ENCODE measurements at places on chromosomes 12 and 14.

GRCh38 chr12:49292729-49293055 lies 2.3 kb upstream of the PRPH start:
- no peak for DNase-seq

DNA sequence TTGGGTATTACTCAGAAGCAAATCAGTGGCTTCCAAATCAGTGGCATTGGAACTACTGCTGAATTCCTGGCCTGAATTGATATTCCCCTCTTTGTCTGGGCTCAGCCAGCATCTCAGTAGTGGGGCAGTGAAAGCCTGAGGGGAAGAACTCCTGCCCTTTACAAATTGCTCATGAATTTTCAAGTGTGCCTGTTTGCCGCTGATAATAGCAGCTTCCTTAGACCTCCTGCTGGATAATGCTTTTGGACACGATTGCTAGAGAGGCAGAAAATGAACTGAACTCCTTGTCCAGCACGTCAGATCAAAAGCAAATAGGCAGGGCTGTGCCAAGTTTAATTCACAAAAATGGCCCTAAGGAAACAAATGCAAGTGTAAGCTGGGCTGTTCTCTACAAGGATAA lies 91.3 kb upstream of the GZMB start:
- DNase-seq = no peak

GRCh38 chr12:47868552-47869031 lies 36.2 kb downstream of the VDR start:
- DNase-seq = no peak

DNA sequence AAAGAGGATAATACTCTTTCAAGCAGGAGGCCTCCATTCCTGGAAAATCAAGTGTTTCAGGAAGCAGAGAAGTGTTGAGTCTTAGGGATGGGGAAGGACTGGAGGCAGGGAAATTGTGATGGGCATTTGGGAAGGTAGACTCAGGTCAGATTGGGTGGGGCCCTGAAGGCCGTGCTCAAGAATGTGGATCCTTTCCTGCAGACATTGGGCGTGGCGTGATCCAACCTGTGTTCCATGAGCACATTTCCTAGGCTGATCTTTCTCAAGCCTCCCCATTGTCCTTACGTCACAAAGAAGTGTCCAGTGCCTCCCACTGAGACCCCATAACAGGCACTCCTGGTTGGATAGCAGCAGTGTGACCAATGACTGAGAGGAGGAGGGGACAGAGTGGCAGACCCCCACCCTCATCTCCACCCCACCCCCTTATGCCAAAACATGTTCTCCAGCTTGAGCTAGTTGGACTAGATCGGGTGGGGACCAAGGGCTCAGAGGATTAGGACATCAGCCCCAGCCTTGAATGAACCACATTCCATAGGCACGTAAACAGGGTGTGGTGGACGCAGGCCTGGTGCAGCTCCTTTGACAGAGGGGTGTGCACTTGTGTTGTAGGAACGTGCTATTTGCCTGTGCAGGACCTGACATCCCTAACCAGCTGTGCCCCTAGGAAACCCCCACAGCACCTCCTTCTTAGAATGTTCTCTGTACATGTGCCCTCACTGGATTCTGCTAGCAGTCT lies 76.8 kb downstream of the TTC9 start:
- DNase-seq = no peak

- DNase-seq = no peak
Measured at GRCh38 chr12:132580701-132581292, 29.6 kb downstream of the LRCOL1 start.

DNA sequence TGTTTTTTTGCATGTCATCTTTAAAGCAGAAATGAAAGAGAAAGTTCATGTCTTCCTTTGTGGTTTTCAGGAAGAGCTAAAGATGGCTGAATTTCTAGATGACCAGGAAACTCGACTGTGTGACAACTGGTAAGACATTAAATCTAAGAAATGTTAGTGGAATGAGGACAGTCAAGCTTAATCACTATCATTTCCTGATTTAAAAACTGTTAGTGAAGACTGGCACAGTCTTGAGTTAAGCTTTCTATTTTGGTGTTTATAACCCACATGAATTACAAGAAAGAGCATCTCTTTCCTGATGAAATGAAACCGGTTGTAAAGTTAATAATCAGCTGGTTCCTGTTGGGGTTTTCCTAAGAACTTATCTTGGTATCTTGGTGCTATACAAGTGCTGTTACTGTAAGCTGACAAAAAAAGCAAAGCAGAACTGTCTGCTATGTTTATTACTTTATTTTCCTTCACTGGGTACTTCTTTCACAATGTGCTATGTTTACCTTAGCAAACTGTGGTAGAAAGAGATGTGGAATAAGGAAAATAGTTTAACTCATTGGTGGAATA lies 5.2 kb downstream of the TRAFD1 start:
- DNase-seq = peak; percentile 90

- DNase-seq = no peak
Measured at GRCh38 chr12:15707516-15708199, 81.5 kb downstream of the EPS8 start.

DNA sequence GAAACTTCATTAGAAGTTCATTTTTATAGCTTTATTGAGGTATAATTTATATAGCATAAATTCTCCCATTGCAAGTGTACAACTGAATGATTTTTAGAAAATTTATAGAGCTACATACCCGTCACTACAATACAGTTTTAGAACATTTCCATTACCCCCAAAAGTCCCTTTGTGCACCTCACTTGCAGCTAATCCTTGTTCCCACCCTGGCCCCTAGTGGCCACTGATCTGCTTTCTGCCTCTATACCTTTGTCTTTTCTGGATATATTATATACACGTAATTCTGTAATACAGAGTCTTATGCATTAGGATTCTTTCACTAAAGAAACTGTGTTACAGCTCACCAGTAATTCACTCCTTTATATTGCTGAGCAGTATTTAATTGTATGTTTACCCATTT lies 145.1 kb upstream of the DIO2 start:
- DNase-seq = no peak

GRCh38 chr14:22084393-22085281 lies 411.0 kb upstream of the OR4E1 start:
- peak; percentile 18 for DNase-seq

DNA sequence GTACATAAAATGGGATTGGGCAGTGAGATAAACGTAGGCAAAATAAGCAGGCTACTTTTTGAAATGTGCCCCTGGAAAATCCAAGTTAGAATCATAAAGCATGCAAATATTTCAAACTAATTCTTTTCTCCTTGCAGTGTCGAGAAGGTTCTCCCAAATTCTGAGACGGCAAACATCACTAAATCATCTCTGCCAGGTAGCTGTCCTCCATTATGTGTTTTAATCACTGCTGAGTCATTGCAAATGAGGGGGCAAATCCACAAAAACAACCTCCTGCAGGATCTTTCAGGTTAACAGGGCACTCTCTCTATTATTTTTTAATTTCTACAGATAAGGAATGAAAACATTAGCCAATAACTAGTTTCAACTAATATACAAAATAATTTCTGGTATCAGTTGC lies 63.2 kb upstream of the RIC8B start:
- no peak for DNase-seq

GRCh38 chr14:64726585-64726890 lies 22.3 kb downstream of the PLEKHG3 start:
- DNase-seq = peak; percentile 48

DNA sequence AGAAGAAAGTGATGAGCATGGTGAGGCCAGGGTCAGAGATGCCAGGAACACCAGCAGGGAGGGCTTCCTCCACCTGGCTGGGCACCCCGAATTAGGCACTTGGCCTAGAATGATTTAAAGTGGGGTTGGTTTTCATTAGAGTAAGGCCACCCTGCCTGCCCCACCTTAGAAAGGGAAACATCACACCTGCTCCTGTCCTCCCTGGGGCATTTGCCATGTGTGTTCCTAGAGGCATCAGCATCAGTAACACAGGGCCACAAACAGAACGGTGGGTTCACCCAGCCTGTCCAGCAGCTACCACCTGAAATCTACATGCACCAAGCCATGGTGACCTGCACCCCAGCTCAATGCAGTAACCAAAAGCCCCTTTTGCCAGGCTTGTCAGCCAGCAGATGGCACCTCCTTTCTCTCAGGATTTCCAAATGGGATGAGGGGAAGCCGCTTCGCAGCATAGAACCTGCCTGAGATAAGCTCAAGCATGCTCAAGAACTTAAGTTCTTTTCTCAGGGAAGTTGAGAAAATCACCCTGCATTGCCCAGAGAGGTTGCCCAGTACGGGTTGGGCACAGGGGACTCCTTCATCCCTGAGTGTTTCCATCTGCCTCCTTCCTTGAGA lies 338.8 kb downstream of the DPF3 start:
- DNase-seq = no peak

- no peak for DNase-seq
Measured at GRCh38 chr12:32211900-32212156, 105.2 kb downstream of the BICD1 start.

DNA sequence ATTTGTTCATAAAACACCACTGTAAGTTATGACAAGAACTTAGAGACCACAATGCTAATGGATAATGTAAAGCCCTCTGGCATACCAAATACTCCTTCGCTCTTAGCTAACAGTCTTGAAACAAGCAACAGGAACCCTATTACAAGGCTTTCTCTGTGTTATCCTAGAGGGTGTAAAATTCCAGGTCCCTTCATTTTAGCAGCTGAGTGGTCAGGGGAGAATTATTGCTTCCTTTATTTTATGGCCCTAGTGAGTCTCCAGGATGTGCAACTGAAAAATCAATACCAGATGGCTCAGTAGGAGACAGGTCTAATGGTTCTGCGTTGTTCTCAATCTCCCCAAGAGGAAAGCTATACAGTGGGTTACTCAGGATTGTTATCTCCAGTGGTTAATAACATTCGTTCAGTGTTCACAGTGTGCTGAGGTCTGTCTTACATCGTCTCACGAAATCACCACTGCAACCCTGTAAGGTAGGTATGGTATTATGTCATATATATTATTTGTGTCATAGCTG lies 172.7 kb upstream of the CNOT2 start:
- no peak for DNase-seq

- no peak for DNase-seq
Measured at GRCh38 chr14:48983351-48983888, 602.8 kb downstream of the RPS29 start.

DNA sequence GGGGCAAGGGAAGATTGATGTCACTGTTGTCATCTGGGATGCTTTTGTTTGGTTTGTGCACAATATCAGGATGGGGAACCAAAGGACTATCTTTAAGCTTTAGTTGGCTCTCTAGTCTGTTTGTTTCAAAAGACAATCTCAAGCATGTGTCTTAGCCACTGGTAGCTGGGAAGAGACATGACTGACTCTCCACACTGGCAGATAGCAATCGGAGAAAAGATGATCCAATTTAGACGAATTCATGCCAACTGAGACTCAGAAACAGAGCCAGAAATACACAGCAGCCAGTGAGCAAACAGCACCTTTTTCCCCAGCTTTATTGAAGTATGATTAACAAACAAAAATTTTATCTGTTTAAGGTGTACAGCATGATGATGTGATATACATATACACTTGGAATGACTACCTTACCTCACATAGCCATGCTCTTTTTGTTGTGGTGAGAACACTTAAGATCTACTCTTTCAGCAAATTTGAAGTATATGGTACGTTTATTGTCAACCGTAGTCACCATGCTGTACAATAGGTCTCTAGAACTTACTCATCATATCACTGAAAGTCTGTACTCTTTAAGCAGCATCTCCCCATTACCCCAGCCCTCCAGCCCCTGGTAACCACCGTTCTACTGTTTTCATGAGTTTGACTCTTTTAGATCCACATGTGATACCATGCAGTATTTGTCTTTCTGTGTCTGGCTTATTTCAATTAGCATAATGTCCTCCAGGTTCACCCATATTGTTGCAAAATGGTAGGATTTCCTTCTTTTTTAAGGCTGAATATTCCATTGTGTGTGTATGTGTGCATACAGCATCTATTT lies 50.6 kb downstream of the DUSP16 start:
- DNase-seq = no peak

DNA sequence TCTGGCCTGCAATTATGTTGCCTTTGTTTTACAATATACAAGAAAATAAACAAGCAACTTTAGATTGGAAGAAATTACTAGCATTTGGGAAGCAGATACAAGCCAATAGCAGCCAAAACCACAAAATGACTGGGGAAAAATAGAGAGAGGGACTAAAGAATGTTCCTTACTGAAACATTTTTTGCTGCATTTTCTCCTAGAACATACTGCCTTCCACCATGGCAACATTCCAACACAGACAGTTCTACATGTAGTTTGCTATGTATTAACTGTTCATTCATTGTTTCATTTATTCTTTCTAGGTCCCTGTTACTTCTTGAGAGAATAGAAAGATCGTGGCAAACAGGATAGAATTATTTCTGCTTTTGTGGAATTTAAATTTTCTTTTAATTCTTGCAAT lies 530.2 kb downstream of the RPS29 start:
- no peak for DNase-seq

DNA sequence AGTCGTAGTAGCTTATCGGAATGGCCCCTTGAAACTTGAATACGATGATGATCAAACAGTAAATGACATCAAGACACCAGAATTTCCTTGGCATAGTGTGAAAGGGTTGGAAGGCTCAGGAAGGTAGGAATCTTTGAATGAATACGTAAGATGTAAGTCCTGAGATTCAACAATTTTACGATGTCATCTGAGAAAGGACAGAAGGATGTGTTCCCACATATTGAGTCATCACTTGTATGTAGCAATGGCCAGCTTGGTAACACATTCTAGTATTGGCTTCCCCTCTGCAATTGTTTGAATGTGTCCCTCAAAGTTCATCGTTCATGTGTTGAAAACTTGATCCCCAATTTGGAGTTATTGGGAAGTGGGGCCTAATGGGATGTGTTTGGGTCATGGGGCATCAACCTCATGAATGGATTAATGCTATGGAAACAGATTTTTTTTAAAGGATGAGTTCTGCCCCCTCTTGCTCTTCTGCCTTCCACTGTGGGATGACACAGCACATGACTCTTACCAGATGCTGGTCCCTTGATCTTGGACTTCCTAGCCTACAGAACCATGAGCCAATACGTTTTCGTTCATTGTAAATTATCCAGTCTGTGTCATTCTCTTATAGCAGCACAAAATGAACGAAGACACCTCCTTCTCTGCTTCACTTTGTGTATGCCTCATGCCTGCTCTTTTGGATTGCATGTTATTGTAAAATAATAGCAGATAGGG lies 284.6 kb downstream of the BCAT1 start:
- DNase-seq = no peak

GRCh38 chr12:113346353-113346752 lies 11.4 kb upstream of the SLC8B1 start:
- DNase-seq = no peak

DNA sequence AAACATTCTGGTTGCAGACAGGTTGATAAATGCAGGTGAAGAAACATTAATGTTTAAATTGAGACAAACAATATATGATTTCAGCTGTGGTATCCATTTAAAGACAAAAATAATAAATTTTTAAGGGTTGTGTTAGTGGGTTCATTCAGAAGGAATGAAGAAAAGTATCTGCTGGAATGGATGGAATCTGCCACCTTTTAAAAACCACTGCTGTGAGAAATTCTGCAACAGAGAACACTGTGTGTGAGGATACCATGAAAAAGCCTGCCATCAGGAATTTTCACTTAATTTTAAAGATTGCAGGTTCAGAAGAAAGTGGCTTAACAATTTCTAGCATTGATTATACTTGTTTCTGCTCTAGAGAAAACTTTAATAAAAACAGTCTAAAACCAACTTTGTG lies 184.6 kb upstream of the SOX5 start:
- no peak for DNase-seq

Measured in CD4-positive, alpha-beta T cell treated with Interferon alpha-2 for 1 hour (primary cell).